CD8-positive, alpha-beta T cell (primary cell): ENCODE measurements at places on chromosomes 12 and 14. TPM values are rescaled to one million over a fixed set of nuclear protein-coding genes. Genes with fewer than 3 reads are reported as not detected.

GRCh38 chr12:91275321-91275720 lies 92.7 kb upstream of the DCN start:
- no peak for DNase-seq

GRCh38 chr12:122474324-122474716 lies 26.4 kb downstream of the ZCCHC8 start:
- DNase-seq: no peak

IL23A gene
- total RNA-seq: 21.3 TPM

GZMB gene
- total RNA-seq: 5.4 TPM

PRPH gene
- total RNA-seq: not detected

DNA sequence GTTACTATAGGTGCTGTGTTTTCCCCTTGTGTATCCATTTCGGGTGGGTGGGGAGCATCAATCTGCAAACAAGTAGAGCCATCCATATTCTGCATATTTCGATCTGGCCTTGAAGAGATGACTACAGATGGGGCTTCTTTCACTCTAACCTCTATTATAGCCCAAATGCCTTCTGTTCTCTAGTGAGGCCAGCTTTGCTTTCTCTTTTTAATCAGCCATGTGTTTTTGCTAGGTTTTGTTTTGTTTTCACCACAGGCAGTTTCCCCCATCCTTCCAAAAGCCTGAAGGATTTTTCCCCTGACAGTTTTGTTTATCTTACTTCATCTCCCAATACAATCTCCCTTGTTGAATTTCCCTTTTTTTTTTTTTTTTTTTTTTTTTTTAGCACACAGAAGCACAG lies 224.1 kb downstream of the BTG1 start:
- no peak for DNase-seq

GRCh38 chr14:25056688-25057078 lies 6.7 kb upstream of the STXBP6 start:
- no peak for DNase-seq

GRCh38 chr12:6825398-6826124 lies 2.6 kb upstream of the P3H3 start:
- DNase-seq: peak; percentile 69

SPTB gene
- total RNA-seq: not detected

DNA sequence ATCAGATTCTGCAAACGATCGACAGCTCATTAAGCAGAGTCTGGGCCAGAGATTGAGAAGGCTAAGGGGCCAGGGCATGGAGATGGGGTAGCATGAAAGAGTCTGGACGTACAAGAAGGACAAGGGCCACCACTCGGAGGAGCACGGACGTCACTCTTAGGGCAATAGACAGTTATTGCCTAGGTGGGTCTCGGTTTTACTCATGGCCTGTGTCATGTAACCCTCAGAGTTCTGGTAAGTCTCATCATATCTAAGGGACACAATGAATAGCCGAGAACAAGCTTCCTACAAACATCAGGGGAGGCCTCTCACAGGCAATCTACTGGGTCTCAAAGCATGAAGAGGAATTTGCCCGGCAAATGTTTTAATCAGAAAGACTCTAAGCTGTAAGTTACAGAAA lies 30.4 kb upstream of the ITPK1 start:
- DNase-seq: no peak

DNA sequence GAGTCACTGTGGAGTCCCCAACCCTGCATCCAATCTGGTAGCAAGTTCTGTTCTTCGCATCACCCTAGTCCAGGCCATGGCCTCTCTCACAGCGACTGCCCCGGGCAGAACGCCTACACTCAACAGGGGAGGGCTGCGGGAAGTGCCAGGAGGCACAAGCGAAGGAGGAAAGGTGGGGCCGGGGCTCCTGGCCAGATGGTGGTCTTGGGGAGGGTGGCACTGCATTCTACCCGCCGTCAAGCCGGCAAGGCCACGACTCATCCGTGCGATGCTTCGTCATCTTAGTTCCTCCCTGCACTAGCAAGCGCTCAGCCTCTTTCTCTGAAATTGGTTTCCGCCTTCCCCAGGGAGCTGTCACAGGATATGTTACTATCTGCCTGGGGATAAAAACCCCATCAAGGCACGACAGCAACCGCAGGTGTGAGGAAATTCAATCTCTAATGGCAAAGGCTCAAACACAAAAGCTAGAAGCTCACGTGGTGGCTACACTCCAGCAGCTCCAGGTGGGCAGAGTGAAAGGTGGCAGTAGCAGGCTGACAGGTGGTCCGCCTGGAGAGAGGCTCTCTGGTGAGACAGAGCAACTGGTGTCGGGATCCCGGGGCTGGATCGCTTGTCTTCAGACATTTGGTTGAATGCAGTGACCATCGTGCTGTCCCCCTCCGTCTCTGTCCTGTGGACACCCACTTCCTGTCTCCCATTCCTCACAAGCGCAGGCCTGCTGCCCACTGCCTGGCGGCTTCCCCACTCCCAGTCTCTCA lies 34.1 kb downstream of the ACADS start:
- DNase-seq: no peak

- no peak for DNase-seq
These were observed 173.0 kb downstream of the EMP1 start for GRCh38 chr12:13369474-13370056.

GRCh38 chr12:54028314-54029201 lies at the start of gene HOXC6:
TSS of gene HOXC6 (plus strand) at chr12:54028440. CDS start at chr12:54028522, 82 bp downstream.
- no peak for DNase-seq

ORMDL2 gene
- 13.2 TPM for total RNA-seq

- no peak for DNase-seq
These were observed 17.1 kb upstream of the SP7 start for GRCh38 chr12:53353257-53353655.

- DNase-seq: no peak
These were observed 48.3 kb upstream of the TMEM263 start for GRCh38 chr12:106907411-106907810.

TBK1 gene
- 6.7 TPM for total RNA-seq

CCDC197 gene
- not detected for total RNA-seq

DNA sequence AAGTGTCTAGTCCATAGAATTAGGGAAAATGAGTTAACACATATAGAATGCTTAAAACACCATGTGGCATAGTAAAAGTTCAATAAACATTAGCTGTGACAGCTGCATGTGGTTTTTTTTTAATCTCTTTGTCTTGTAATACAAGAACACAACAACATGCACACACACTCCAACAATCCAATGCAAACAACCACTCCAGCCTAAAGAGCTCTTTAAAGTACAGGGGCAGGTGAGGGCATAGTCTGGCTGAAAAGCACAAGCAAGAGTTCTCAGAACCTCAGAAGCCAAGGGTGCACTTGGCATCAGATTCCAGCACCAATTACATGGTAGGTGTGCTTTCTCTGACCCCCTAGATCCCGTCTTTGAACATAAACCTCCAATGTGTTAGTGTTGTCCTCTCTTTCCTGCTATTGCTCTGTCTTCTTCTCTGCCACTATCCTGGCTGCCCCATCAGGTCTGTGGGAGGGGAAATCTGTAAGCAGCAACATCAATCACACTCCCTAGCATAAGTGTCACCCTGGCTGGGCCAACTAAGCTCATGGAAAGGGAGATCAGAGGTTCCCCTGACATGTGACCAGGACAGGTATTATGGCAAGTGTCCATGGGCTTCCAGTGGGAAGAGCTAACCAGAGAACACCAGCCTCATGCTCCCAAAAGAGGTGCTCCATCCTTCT lies 91.0 kb downstream of the SLC8A3 start:
- no peak for DNase-seq

- DNase-seq: no peak
These were observed 23.8 kb upstream of the STK38L start for GRCh38 chr12:27220055-27220987.
